ENCODE measurements at places on chromosomes 2 and 18.

DNA sequence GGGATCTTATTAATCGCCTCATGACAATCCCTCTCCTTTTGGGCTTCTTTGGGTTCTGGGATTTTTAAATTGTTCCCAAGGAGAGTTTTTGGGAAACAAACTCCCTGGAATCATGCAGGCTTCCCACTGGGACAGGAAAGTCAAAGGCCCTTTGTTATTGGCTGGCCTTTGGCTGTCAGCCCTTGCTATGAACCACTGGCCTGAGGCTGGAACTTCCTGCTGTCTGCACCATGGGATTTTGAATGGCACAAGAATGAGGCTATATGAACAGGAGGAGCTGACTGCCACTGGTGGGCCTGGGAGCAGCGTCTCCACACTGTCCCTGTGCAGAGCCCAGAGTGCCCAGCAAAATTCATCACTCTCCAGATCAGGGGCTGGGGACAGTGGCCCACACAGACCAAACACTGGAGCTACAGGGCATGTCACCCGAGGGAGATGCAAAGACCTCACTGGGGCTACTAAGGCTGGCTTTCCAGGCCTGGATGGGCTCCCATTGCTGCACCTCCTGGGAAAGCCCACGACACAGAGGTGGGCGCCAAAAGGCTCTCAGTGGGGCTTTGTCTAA is 35.7 kb downstream of the STEAP3 start:
- no peak for DNase-seq

GRCh38 chr2:107392241-107392704 is 434.4 kb upstream of the RGPD4 start:
- DNase-seq, result no peak

- peak; percentile 87 for DNase-seq
Measured at GRCh38 chr2:144240656-144241339, 279.1 kb downstream of the ZEB2 start.

GRCh38 chr2:176135035-176135440 is 5.5 kb downstream of the HOXD8 start:
- DNase-seq, result no peak

DNA sequence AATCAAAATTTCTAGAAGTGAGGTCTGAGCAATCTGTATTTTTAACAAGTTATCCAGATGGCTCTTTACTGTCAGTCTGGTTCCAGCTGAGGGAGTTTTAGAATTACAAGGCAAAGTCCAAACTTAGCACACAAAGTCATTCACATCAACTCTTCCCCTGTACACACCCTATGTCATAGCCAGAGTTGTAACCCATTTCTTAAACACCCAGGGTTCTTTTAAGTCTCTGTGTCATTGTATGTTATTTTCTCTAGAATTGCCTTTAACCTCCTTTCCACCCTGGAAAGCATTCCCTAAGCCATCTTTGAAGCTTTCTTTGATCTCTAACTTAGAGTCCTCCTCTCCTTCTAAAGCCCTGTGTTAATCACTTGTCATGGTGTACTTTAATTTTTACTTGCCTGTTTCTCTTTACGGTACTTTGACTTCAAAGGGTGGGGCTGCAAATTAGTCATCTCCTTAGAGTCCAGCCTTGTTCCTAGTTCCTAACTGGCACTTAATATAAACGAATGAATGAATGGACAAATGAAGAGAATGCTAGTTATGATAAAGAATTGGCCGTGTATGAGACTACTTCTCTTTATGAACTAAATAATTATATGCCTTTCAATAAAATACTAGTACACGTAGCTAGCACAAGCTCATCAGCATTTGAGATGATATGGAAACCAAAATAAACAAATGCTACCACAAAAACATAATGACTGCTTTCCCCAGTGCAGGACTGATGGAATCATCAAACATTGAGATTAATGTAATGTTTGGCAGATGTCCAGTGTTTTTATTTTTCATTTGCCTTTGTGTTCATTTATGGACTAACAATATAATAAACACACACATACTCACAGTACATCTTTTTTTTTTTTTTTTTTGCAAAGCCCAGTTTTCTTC is 11.9 kb upstream of the ACTR3 start:
- no peak for DNase-seq

GRCh38 chr18:78647018-78647417 is 332.6 kb upstream of the SALL3 start:
- DNase-seq, result no peak

GRCh38 chr18:28080876-28081300 is 96.0 kb downstream of the CDH2 start:
- DNase-seq, result peak; percentile 5

DNA sequence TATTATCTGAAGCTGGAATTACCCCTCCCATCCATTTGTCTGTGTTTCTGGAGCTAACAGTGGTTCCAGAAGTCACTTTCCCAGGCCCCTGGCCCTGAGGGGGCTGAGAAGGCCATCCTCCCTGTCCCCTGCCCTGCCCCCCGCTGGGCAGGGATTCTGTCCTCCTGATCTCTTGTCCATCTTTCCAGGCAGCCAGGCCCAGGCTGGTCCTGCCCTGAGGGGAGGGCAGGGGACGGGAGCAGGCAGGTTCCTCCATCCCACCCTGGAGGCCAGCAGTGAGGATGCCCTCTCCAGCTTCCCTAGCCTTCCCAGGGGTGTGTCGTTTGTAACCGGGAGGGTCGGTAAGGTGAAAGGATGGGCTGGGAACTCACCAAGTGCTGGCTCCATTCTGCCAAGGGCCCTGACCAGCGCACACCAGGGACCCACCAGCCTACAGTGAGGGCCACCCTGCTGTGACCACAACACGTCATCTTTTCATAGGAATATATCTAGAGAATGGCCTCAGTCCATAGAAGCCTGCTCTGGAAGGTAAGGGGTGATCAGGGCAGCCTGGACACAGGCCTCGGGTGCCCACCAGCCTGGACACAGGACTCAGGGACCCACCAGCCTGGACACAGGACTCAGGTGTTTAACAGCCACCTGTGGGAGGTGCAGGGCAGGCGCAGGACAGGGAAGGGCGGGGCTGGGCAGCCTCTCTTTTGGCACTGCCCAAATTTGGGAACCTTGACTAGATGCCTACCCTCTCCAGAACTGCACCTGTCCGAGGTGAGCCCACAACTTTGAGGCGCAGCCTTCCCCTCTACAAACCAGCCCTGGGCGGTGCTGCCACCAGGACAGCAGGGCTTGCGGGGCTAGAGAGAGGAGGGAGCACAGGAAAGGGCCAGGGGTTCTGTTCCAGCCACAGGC is 35.8 kb upstream of the GPC1 start:
- no peak for DNase-seq

- DNase-seq, result peak; percentile 48
Measured at GRCh38 chr2:55112229-55113031, 62.2 kb upstream of the RTN4 start.

DNA sequence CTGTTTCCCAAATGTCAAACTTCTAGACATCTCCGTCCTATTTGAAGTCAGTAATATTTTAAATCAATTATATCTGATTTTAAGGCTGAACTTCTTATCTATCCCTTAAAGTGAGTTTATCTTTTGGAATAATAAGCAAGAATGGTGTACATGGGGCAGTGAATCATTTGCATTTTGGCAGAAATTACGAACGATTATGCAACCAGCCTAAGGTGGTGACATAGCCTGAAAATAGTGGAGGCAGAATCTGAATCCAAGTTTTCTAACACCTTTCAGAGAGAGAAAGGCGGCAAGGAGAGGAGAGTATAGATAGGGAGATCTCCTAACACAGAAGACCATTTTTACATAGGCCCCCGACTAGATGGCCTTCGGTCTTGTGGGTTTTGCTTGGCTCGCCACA is 10.7 kb downstream of the ZBTB14 start:
- DNase-seq, result no peak

- no peak for DNase-seq
Measured at GRCh38 chr2:181781078-181781786, 100.9 kb upstream of the NEUROD1 start.

DNA sequence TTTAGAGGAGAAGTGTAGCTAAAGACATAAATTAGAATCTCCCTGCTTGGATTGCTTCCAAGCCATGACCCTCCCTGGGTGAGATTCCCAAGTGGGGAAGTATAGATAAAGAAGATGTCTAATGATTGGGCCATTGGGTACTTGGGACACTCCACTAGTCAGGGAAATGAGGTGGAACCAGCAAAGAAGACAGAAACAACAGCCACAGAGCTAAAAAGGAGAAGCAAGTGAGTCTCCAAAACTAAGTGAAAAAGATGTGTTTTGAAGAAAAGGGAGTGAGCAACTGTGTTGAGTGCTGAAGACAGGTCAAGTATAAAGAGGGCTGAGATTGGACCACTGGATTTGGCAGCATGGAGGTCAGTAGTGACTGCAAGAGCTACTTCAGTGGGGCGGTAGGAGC is 276.7 kb upstream of the STON1 start:
- DNase-seq, result no peak

- DNase-seq, result no peak
Measured at GRCh38 chr2:66721776-66722175, 286.9 kb downstream of the MEIS1 start.

DNA sequence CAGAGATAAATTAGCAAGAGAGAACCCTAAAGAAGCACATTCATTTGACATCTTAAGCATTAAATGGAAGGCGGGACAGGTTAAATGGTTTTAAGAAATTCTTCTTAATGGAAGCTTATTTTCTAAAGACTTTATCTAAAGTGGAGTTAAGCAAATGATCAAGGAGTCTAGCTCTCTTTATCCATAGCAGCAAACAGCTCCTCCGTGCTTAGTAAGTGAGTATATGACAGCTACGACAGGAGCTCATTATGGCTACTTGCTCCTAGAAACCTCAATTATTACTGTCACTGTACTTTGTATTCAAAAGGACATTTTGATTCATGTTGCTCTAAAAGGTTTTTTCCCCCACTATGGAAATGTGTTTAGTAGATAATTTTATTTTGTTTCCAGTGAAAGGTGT is 444.9 kb downstream of the TMX3 start:
- DNase-seq, result no peak

- no peak for DNase-seq
Measured at GRCh38 chr2:236711440-236711839, 141.8 kb downstream of the ACKR3 start.

DNA sequence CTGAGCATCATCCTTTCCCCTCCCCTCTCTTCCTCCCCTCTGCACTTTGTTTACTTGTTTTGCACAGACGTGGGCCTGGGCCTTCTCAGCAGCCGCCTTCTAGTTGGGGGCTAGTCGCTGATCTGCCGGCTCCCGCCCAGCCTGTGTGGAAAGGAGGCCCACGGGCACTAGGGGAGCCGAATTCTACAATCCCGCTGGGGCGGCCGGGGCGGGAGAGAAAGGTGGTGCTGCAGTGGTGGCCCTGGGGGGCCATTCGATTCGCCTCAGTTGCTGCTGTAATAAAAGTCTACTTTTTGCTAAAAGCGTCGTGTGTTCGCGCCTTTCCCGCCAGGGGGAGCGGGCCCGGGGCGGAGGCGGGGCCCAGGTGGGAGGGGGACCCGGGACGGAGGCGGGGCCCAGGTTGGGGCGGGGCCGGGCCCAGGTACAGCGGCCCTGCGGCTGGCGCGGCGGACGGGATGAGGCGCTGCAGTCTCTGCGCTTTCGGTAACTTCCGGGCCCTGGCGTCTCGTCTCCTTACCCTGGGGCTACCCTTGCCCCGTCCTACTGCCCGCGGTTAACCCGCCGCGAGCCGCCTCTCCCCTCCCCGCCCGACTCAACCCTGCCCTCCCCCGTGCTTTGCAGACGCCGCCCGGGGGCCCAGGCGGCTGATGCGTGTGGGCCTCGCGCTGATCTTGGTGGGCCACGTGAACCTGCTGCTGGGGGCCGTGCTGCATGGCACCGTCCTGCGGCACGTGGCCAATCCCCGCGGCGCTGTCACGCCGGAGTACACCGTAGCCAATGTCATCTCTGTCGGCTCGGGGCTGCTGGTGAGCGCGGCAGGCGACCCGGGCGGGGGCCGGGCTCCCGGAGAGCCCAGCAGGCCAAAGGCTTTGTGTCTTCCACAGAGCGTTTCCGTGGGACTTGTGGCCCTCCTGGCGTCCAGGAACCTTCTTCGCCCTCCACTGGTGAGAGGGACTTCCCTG is at the start of gene KRTCAP3:
Gene KRTCAP3, plus strand, starts transcription at position 424 of the 962 bp plus-strand sequence. Its CDS starts 32 bp downstream, at position 456.
- no peak for DNase-seq

DNA sequence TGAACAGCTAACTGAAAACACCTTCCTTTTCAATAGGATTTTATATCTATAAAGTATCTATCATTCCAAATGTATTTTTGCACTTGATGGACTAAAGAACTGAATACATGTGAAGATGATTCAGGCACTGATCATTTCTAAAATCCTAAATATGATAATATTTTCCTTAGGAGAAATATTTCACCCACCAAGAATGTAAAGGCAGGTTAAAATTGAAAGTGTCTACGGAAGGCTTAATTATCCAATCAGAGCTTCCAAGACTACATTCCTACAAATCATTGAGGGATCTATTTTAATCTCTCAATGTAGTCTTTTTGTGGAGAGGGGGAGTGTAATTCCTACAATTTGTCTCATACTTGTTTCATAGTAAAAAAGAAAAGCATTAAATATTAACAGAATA is 3.6 kb downstream of the GALNT3 start:
- no peak for DNase-seq

GRCh38 chr18:31237142-31237541 is 74.5 kb upstream of the DSC1 start:
- DNase-seq, result no peak

GRCh38 chr2:7672027-7672684 is 754.9 kb downstream of the RNF144A start:
- peak; percentile 62 for DNase-seq

GRCh38 chr2:18771212-18771611 is 181.8 kb upstream of the NT5C1B start:
- no peak for DNase-seq

DNA sequence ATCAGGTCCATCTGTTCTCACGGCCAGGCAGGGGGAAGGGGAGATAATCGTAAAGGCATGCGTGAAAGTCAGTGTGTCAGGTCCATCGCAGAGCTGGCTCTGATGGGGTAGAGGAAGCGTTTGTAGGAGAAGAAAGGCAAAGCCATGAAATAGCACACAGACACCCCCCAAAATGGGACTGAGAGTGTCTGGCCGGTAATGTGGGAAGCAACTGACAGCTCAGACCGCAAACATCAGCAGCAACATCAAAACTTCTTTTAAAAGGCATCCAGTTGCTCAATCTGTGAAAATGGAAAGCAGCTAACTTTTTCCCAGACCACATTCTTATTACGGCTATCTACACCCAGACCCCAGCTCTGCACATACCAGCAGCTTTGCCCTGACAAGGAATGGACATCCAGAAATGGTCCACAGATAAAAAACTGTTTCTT is 232.6 kb downstream of the EN1 start:
- no peak for DNase-seq

- no peak for DNase-seq
Measured at GRCh38 chr2:63982335-63982734, 36.9 kb downstream of the VPS54 start.

GRCh38 chr2:137951586-137951985 is 12.7 kb upstream of the HNMT start:
- DNase-seq, result no peak

GRCh38 chr2:225270861-225271260 is 128.6 kb upstream of the NYAP2 start:
- peak; percentile 88 for DNase-seq

GRCh38 chr2:205763708-205764211 is 81.5 kb downstream of the NRP2 start:
- DNase-seq, result peak; percentile 29

- DNase-seq, result no peak
Measured at GRCh38 chr18:3985020-3985419, 470.1 kb downstream of the DLGAP1 start.
